Endodermal cell (in vitro differentiated cells): ENCODE measurements at places on chromosomes 11 and 22. TPM values are rescaled to one million over a fixed set of nuclear protein-coding genes. Genes with fewer than 3 reads are reported as not detected.

DNA sequence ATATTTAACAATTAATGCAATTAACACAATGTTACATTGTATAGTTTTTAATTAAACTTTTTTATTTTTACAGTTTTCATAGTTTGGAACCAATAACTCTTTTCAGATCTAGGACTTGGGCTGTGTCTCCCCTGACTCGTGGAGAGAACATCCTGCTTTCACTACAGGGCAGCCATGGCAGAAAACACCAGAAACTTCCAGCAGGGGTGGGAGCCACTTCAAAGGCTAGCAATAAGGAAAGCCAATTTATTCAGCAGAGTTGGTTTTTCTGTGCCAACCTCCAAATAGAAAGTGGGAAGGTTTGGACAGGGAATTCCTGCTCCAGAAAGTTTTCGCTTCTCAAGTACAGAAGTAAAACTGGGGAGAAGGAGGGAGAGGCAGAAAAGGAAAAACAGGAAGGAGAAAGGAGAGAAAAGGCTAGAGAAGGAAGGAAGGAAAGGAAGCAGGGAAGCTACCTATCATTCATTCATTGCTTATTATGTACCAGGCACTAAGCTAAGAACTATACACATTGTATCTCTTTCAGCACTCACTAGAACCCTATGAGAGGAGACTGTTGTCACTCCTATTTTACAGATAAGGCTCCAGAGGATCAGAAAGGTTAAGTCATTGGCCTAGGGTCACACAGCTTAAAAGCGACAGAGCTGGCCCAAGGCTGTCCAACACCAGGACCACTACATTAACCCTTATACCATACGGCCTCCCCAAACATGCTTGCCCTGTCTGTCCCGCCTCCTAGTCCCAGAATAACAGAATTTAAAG lies 54.8 kb upstream of the CREB3L1 start:
- DNase-seq, result no peak
- no peaks in the 10 kb centered on the region for H3K4me1 ChIP-seq
- no peaks in the 10 kb centered on the region for H3K36me3 ChIP-seq

GRCh38 chr11:65849771-65850216 lies 8.2 kb downstream of the CFL1 start:
- no peak for DNase-seq
- peaks cover 39% of the 10 kb centered on the region for H3K36me3 ChIP-seq
- no peaks in the 10 kb centered on the region for H3K27me3 ChIP-seq
- no peaks in the 10 kb centered on the region for H3K4me1 ChIP-seq
- H3K27ac ChIP-seq, result no peak overlapping the region

DNA sequence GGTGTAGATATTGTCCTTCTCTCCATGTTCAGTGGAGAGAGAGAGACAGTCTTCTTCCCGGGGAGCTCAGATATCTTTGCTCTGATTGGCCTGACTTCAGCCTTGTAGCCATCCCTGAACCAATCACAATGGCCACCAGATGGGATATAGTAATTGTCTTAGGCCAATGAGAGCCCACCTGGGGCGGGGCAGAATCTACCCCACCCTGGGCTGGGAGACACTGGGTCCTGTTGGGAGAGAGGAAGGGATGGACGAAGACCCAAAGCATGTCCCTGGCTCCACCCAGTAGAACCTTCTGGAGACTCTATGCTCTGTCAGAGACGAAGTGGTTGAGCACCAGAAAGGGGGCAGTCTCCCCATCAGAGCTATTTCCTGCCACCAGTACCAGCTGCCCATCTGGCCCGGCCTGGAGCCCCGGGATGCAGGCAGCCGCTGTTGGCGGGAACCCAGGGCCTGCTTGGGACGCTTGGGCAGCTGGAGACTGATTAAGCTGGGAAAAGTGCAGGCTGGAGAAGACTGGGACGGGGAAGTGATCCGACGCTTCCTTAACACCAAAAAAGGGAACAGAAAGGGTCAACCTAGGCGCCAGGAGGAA lies 31.6 kb upstream of the CBX7 start:
- no peak overlapping the region for H3K4me3 ChIP-seq
- no peak overlapping the region for H3K27ac ChIP-seq
- peak; percentile 74 for DNase-seq

DNA sequence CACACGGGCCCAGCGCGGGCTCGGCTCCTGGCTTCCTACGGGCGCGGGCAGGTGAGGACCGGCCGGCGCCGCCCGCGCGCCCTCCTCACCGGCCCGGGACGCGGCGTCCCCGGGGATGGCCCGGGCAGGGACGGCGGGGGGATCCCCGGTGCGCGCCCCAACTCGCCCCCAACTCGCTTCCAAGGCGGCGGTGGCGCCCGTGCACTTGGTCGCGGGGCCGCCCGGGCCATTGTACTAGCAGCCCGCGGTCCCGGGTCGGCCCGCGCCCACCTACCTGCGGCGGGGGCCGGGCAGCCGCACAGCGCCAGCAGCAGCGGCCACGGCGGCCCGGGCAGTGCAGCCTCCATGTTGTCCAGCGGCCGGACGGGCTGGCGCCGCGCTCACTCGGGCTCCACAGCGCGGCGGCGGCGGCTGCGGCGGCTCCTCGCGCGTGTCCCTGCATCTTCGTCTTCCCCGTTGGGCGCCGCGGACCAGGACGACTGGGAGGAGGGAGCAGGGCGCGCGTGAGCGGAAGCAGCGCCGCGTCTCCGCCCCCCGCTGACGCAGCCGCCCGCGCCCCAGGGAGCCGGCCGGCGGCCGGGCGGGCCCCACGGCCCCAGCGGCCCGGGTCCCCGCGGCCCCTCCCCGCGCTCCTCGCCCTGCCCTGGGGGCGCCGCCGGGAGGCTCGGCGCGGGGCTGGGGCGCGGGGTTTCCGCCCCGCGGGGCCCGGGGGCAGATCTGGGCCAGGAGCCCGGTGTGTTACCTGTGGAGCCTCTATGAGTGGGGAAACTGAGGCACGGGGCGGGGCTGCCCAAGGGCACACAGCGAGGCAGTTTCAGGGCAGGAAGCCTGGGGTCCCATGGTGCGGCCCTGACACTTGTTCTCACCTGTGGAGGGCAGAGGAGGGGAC lies 159.3 kb upstream of the GRK3 start:
- peak overlapping the region; percentile 90 for H3K4me3 ChIP-seq
- H3K27ac ChIP-seq, result no peak overlapping the region
- no peaks in the 10 kb centered on the region for H3K27me3 ChIP-seq
- no peaks in the 10 kb centered on the region for H3K36me3 ChIP-seq
- no peaks in the 10 kb centered on the region for H3K4me1 ChIP-seq

DNA sequence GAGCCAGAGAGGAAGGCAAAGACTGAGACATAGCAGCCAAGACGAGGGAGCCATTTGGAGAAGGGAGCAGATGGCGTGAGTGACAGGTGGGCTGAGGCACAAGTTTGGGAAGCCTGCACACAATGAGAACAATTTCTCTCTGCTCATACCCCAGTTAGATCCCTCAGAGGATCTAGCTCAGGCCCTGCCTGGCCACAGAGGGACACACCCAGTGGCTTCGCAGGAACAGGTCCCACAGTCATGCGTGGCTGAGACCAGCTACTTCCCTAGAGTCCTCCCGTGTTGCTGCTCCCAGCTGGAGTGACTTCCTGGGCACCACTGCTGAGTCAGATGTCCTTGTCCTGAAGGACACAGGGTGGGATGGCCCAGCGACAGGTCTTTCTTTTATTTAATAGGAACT lies 33.4 kb upstream of the LYVE1 start:
- H3K27me3 ChIP-seq, result no peaks in the 10 kb centered on the region
- no peaks in the 10 kb centered on the region for H3K36me3 ChIP-seq
- H3K4me1 ChIP-seq, result peaks cover 5% of the 10 kb centered on the region

DNA sequence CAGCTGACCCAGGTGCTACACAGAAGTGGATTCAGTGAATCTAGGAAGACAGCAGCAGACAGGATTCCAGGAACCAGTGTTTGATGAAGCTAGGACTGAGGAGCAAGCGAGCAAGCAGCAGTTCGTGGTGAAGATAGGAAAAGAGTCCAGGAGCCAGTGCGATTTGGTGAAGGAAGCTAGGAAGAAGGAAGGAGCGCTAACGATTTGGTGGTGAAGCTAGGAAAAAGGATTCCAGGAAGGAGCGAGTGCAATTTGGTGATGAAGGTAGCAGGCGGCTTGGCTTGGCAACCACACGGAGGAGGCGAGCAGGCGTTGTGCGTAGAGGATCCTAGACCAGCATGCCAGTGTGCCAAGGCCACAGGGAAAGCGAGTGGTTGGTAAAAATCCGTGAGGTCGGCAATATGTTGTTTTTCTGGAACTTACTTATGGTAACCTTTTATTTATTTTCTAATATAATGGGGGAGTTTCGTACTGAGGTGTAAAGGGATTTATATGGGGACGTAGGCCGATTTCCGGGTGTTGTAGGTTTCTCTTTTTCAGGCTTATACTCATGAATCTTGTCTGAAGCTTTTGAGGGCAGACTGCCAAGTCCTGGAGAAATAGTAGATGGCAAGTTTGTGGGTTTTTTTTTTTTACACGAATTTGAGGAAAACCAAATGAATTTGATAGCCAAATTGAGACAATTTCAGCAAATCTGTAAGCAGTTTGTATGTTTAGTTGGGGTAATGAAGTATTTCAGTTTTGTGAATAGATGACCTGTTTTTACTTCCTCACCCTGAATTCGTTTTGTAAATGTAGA lies 1.7 kb downstream of the MALAT1 start:
- peak; percentile 61 for DNase-seq
- H3K4me3 ChIP-seq, result peak overlapping the region; percentile 97
- H3K36me3 ChIP-seq, result peaks cover 59% of the 10 kb centered on the region

DNA sequence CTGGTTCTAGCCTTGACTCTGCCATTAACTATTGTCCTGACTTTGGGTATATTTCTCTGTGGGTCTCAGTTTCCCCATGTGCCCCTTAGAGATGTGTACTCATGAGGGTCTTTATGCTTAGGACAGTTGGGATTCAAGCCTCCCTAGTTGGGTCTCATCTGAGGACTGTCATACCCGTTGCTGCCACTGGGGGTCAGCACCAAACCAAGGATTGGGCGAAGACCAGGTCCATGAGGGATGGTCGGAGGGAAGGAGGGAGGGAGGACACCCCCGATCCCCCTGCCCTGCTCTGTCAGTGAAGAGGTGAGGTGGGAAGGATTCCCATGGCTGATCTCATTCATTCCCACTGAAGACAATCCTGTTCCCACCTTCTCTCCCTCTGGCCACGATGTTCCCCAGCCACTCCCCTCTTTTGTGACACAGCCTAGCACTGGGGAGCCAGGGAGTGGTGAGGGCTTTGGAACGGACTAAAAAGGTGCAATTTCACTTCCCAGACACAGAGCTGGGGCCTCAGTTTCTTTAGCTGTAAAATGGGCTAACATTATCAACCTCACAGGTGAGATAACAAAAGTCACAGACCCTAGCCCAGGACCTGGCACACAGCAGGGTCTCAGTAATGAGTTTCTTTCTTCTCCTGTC lies 12.4 kb upstream of the KLHL35 start:
- peak; percentile 94 for DNase-seq
- no peaks in the 10 kb centered on the region for H3K4me1 ChIP-seq
- H3K4me3 ChIP-seq, result no peak overlapping the region
- no peaks in the 10 kb centered on the region for H3K27me3 ChIP-seq

DNA sequence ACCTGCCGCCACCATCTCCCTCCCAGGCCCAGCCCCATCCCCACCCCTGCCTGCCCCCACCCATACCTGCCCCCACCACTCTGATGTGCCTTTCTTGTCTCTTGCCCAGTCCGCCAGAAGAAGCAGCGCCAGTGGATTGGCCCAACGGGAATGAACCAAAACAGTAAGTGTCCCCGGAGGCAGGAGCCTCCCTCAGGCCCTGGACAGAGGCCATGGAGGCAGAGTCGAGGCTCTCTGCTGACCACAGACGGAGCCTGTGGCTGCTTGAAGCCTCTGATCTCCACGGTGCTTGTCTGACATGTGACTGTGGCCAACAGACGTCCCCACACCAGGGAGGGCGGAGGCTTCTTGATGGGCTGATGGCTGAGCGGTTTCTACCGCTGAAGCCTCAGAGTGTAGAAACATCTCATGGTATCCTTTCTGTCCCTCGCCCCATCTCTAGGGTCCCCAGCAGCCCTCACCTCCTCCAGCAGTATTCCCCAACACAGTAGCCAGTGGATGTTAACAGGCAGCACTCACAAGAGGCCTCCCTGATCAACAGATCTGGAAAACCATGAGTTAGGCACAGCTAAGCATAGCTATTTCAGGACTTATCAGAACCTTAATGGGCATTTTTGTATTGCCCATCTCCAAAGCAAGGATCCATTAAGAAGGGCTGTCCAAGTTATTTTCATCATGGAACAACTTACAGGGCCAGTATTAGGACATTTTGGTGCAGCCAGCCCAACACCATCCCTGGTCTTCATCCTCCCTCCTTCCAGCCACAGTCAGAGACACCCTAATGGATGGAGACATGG lies 21.7 kb downstream of the CD5 start:
- no peaks in the 10 kb centered on the region for H3K27me3 ChIP-seq
- H3K27ac ChIP-seq, result no peak overlapping the region
- no peaks in the 10 kb centered on the region for H3K36me3 ChIP-seq
- H3K4me3 ChIP-seq, result no peak overlapping the region
- DNase-seq, result no peak

- peaks cover 48% of the 10 kb centered on the region for H3K27me3 ChIP-seq
- H3K4me1 ChIP-seq, result no peaks in the 10 kb centered on the region
- no peaks in the 10 kb centered on the region for H3K36me3 ChIP-seq
- no peak overlapping the region for H3K27ac ChIP-seq
- peak; percentile 86 for DNase-seq
Measured at GRCh38 chr11:1574238-1574932, 2.3 kb upstream of the DUSP8 start.

GRCh38 chr11:130737041-130737830 lies 179.0 kb downstream of the SNX19 start:
- H3K4me1 ChIP-seq, result no peaks in the 10 kb centered on the region
- H3K36me3 ChIP-seq, result no peaks in the 10 kb centered on the region
- no peak overlapping the region for H3K27ac ChIP-seq

The MUC2 gene
- not detected in 3 replicates for total RNA-seq
